ENCODE measurements at places on chromosomes 4 and X. TPM values are rescaled to one million over a fixed set of nuclear protein-coding genes. Genes with fewer than 3 reads are reported as not detected.

Gene FOXR2
- not detected for total RNA-seq

Gene CPLX1
- 0.55 TPM for total RNA-seq

Gene NWD2
- not detected for total RNA-seq

Gene PAGE1
- total RNA-seq, result not detected

Gene TECRL
- total RNA-seq, result not detected

All from A549 treated with DMSO at 1 μM for 4 hours (cell line).